Upper lobe of left lung (tissue), 6 donors: ENCODE measurements at places on chromosomes 1 and 21. TPM values are rescaled to one million over a fixed set of nuclear protein-coding genes. Genes with fewer than 3 reads are reported as not detected.

DNA sequence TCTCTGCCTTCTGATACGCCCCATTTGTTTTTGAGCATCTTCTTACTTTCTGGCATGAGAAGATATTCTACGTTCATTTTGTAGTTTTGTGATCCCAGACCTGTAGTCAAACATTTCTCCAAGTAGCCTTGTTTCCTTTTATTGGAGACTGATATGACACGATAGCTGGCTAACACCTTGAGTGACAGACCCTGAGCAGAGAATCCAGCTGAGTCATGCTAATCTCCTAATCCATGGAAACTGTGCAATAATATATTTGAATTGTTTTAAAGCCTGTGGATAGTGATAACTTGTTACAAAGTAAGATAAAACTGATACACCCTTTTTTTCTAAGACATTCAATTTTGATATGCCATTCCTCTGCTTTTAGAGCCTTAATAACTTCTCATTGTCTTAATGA, 1.2 kb upstream of the IFI44L start:
- no peaks in the 10 kb centered on the region for H3K36me3 ChIP-seq
- H3K27me3 ChIP-seq: no peaks in the 10 kb centered on the region
- no peak overlapping the region for H3K4me3 ChIP-seq

- no peak overlapping the region for H3K4me3 ChIP-seq
- no peaks in the 10 kb centered on the region for H3K27me3 ChIP-seq
- DNase-seq: no peak
- no peaks in the 10 kb centered on the region for H3K4me1 ChIP-seq
- H3K36me3 ChIP-seq: no peaks in the 10 kb centered on the region
- H3K27ac ChIP-seq: no peak overlapping the region
Measured at GRCh38 chr1:37332126-37332525, 142.3 kb upstream of the ZC3H12A start.

- no peak overlapping the region for H3K4me3 ChIP-seq
- peak overlapping the region; percentile 70 for H3K27ac ChIP-seq
- H3K27me3 ChIP-seq: no peaks in the 10 kb centered on the region
- H3K4me1 ChIP-seq: peaks cover 37% of the 10 kb centered on the region
- no peaks in the 10 kb centered on the region for H3K36me3 ChIP-seq
- DNase-seq: peak; percentile 76
Measured at GRCh38 chr1:223700942-223701637, 11.2 kb upstream of the CAPN2 start.

- peak overlapping the region; percentile 77 for H3K27ac ChIP-seq
- no peaks in the 10 kb centered on the region for H3K27me3 ChIP-seq
- peak; percentile 73 for DNase-seq
- H3K4me3 ChIP-seq: no peak overlapping the region
- H3K36me3 ChIP-seq: no peaks in the 10 kb centered on the region
- peaks cover 60% of the 10 kb centered on the region for H3K4me1 ChIP-seq
Measured at GRCh38 chr21:39003982-39004633, 179.1 kb downstream of the PSMG1 start.

MX2 gene
- 37.2 TPM for total RNA-seq

- DNase-seq: no peak
- H3K27ac ChIP-seq: no peak overlapping the region
- H3K36me3 ChIP-seq: no peaks in the 10 kb centered on the region
- no peaks in the 10 kb centered on the region for H3K4me1 ChIP-seq
- H3K4me3 ChIP-seq: no peak overlapping the region
Measured at GRCh38 chr21:31895077-31895835, 22.4 kb downstream of the HUNK start.

GPR52 gene
- total RNA-seq: 1.4 TPM

DNA sequence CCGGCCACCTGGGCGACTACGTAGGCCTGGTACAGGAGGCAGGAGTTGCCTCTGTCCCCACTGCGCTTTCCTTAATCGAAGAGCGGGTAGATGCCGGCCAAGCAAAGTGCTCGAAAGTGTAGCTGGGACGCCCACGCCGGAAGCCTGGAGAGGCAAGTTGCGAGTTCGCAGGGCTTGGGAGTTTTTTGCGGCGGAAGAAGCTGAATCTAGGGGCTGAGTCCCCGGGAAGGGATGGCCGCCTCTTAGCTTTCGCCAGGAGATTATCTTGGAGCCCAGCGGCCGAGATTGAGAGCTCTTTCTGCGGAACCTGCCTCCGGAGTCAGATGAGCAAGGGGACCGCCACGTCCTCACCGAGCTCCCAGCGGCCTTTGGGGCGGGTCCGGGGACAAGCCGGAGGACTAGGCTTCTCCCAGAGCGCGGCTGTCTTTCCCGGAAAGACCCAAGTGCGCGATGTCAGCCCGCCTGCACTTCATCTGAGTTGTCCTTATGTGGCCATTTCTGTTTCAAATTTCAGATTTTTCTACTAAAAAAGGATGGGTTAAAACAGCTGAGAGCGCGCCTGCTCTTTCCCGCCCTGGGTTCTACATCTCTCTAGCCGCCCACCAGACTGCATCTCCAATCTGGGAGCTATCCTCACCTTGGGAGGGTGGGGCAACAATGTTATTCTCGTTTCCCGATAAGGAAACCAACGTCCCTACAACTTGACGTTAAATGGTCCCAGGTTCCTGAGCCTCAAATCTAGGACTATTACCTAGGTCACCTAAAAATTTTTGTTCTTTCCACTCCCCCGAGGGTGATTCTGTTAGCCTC, 12.4 kb upstream of the TBX15 start:
- peaks cover 14% of the 10 kb centered on the region for H3K4me1 ChIP-seq
- H3K36me3 ChIP-seq: no peaks in the 10 kb centered on the region
- H3K27ac ChIP-seq: no peak overlapping the region
- DNase-seq: no peak
- H3K4me3 ChIP-seq: peak overlapping the region; percentile 33

GRCh38 chr1:150881331-150882070, 5.1 kb upstream of the ARNT start:
- H3K4me1 ChIP-seq: no peaks in the 10 kb centered on the region
- peak overlapping the region; percentile 35 for H3K27ac ChIP-seq
- no peaks in the 10 kb centered on the region for H3K36me3 ChIP-seq
- DNase-seq: no peak
- H3K27me3 ChIP-seq: no peaks in the 10 kb centered on the region
- H3K4me3 ChIP-seq: no peak overlapping the region

GRCh38 chr1:112515311-112516009, 6.7 kb downstream of the WNT2B start:
- H3K4me1 ChIP-seq: no peaks in the 10 kb centered on the region
- H3K36me3 ChIP-seq: no peaks in the 10 kb centered on the region
- H3K4me3 ChIP-seq: no peak overlapping the region
- no peak for DNase-seq
- no peaks in the 10 kb centered on the region for H3K27me3 ChIP-seq

MXRA8 gene
- total RNA-seq: 137 TPM

- no peaks in the 10 kb centered on the region for H3K27me3 ChIP-seq
- H3K4me1 ChIP-seq: no peaks in the 10 kb centered on the region
- no peak overlapping the region for H3K27ac ChIP-seq
- no peak overlapping the region for H3K4me3 ChIP-seq
Measured at GRCh38 chr1:22526098-22526497, 37.2 kb upstream of the EPHA8 start.

GRCh38 chr1:191674626-191675179, 483.6 kb upstream of the RGS18 start:
- H3K36me3 ChIP-seq: no peaks in the 10 kb centered on the region
- H3K27ac ChIP-seq: no peak overlapping the region
- no peaks in the 10 kb centered on the region for H3K27me3 ChIP-seq
- no peak overlapping the region for H3K4me3 ChIP-seq
- no peak for DNase-seq

SELENBP1 gene
- 396 TPM for total RNA-seq

DNA sequence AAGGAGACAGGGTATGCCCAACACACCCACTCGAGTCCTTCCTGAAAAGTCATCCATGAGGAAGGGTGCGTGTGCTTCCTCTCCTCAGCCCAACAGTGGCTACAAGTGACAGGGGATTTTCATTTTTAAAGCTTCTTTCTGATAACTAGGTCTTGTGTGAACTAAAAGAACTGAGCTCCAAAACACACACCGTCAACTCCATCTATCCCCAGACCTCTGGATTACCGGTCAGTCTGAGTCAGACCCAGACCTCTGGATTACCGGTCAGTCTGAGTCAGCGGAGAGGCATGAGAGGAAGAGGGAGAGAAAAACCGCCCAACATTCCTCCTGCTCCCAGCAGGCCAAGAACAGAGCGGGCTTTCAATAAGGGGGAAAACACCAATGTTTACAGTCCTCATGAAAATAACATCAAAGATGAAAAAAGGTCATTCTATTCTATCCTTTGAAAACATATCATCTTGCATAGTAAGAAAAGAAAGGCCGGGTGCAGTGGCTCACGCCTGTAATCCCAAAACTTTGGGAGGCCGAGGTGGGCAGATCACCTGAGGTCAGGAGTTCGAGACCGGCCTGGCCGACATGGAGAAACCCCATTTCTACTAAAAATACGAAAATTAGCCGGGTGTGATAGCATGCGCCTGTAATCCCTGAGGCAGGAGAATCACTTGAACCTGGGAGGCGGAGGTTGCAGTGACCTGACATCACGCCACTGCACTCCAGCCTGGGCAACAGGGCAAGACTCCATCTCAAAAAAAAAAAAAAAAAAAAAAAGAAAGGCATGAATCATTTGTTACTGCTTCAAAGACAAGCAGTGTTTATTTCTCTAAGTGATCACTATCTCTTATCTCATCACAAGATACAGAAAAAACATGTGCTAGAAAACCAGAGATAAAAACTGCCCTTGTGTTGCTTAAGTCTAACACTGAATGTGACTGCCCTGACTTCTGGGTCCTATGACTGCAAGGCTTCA, 3.4 kb downstream of the PTTG1IP start:
- peaks cover 15% of the 10 kb centered on the region for H3K36me3 ChIP-seq
- peaks cover 74% of the 10 kb centered on the region for H3K4me1 ChIP-seq
- no peaks in the 10 kb centered on the region for H3K27me3 ChIP-seq
- H3K4me3 ChIP-seq: no peak overlapping the region
- peak overlapping the region; percentile 98 for H3K27ac ChIP-seq

DNA sequence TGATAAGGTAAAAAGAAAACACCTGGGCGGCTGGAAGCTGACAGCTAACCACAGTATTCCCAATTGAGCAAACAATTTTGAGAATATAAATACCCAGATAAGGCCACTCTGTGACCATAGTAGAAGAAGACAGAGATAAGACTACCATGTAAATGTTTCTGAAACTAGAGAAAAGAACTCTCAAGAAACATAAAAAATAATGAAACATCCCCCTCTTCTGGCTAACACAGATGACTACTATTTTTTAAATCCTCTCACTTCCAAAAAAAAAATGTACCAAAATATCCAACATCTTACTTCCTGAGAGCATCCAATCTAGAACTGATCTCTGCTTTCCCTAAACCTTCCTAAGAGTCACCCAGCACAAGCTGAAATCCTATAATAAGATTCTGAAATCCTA, 125.9 kb downstream of the HFM1 start:
- no peaks in the 10 kb centered on the region for H3K4me1 ChIP-seq
- H3K36me3 ChIP-seq: no peaks in the 10 kb centered on the region
- H3K27me3 ChIP-seq: no peaks in the 10 kb centered on the region

GRCh38 chr1:200487650-200488049, 77.8 kb upstream of the ZNF281 start:
- H3K27me3 ChIP-seq: no peaks in the 10 kb centered on the region
- no peaks in the 10 kb centered on the region for H3K36me3 ChIP-seq
- no peak overlapping the region for H3K27ac ChIP-seq
- peak; percentile 68 for DNase-seq

DNA sequence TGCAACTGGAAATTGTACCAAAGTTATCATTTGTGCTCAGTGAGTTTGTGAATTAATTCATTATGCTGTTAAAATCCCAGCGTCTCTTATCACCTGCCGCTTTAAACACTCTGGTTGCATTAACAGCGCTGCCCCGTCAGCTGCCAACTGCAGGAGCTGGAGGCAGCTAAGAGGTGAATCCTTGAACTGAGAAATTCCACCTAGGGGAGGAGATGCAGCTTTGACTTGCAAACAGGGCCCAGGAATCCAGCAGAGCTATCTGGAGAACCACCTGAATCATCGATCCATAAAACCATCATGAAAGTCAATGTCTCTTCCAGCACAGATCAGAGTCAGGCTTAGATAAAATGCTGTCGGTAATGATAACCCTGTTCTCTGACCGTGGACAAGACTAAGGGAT, 140.7 kb upstream of the PTBP2 start:
- H3K4me3 ChIP-seq: no peak overlapping the region
- DNase-seq: no peak
- no peak overlapping the region for H3K27ac ChIP-seq

KRTAP13-2 gene
- not detected for total RNA-seq

DNA sequence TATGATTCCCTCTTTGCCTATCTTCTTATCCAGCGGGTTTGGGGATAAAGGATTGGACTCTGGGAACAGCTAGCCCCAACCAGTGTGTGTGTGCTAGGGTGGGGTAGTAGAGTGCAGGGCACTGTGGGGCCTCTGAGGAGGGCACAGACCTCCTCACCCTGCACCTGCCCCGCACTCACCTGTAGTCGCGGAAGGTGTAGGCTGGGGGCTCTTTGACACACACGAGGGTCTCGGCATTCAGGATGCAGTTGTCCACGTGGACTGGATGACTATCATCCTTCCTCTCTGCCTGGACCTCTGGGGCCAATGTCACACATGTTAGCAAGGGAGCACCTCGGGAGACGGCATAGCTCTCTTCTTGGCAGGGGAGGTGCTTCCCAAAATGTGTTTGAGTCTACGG, 8.0 kb upstream of the CLDN19 start:
- no peaks in the 10 kb centered on the region for H3K4me1 ChIP-seq
- H3K36me3 ChIP-seq: peaks cover 46% of the 10 kb centered on the region
- no peak for DNase-seq
- no peak overlapping the region for H3K4me3 ChIP-seq

GRCh38 chr21:29300807-29301138, 2.1 kb downstream of the BACH1 start:
- H3K4me1 ChIP-seq: peaks cover 59% of the 10 kb centered on the region
- H3K4me3 ChIP-seq: peak overlapping the region; percentile 88
- H3K27me3 ChIP-seq: no peaks in the 10 kb centered on the region

LINGO4 gene
- total RNA-seq: not detected

TAF13 gene
- total RNA-seq: 13.0 TPM

- no peaks in the 10 kb centered on the region for H3K27me3 ChIP-seq
- H3K4me1 ChIP-seq: peaks cover 21% of the 10 kb centered on the region
- H3K4me3 ChIP-seq: peak within 1 kb of the TSS; percentile 96
- H3K36me3 ChIP-seq: no peaks in the 10 kb centered on the region
- peak within 1 kb of the TSS; percentile 97 for H3K27ac ChIP-seq
- peak; percentile 95 for DNase-seq
Measured at GRCh38 chr1:202144402-202145067, at the start of gene ARL8A. TSS of gene ARL8A (minus strand) at chr1:202144737. CDS start at chr1:202144572, 165 bp downstream.

- peaks cover 7% of the 10 kb centered on the region for H3K4me1 ChIP-seq
- no peak overlapping the region for H3K27ac ChIP-seq
- H3K36me3 ChIP-seq: no peaks in the 10 kb centered on the region
- no peak for DNase-seq
Measured at GRCh38 chr21:43849532-43850299, 15.3 kb upstream of the AGPAT3 start.

TCEANC2 gene
- 4.5 TPM for total RNA-seq
